Prostate gland (tissue), 2 donors: ENCODE measurements at places on chromosomes 3 and 15.

- peak; percentile 26 for DNase-seq
Observed at GRCh38 chr3:64266065-64266931, 41.0 kb upstream of the PRICKLE2 start.

GRCh38 chr3:112403103-112403502, 70.1 kb downstream of the CD200 start:
- no peak for DNase-seq

GRCh38 chr3:39479701-39480414, 12.4 kb downstream of the MOBP start:
- DNase-seq = no peak

GRCh38 chr3:191296041-191296541, 33.1 kb upstream of the CCDC50 start:
- no peak for DNase-seq

GRCh38 chr3:196774191-196774820, 34.6 kb downstream of the PAK2 start:
- DNase-seq = no peak

DNA sequence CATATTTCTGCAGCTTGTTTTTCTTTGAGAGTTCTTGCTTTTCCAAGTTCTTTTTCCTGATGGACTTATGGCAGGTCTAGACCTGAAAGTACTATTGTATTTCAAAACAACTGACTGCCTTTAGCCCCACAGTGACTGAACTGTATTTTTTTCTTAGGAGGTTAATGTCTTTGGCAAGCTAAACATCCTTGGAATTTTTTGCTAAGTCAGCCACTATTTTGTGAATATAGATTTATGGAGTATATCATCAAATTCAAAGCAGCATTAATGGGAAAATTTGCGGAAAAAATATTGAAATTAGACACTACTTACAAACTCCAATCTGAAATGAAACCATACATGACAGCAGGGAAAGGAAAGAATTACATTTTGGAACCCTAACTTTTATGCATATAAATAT, 8.6 kb downstream of the PIK3CA start:
- DNase-seq = no peak

DNA sequence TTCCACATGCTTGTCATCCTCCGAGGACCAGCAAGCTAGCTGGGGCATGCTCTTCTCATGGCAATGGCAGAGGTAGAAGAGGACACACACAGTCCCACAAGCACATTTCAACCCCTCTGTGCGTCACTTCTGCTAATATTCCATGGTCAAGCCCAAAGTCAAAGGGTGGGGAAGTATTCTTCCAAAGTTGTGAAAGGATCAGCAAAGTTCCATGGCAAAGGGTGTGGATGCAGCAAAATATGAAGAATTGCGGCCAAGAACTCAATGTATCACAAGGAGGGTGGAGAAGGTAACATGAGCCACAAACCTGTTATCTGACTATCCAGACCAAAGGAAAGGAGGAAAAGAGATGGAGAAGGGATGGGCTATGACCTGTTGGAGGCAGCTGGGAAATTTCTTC, 71.2 kb upstream of the SNRK start:
- no peak for DNase-seq

GRCh38 chr15:53395871-53396270, 363.6 kb downstream of the WDR72 start:
- no peak for DNase-seq

DNA sequence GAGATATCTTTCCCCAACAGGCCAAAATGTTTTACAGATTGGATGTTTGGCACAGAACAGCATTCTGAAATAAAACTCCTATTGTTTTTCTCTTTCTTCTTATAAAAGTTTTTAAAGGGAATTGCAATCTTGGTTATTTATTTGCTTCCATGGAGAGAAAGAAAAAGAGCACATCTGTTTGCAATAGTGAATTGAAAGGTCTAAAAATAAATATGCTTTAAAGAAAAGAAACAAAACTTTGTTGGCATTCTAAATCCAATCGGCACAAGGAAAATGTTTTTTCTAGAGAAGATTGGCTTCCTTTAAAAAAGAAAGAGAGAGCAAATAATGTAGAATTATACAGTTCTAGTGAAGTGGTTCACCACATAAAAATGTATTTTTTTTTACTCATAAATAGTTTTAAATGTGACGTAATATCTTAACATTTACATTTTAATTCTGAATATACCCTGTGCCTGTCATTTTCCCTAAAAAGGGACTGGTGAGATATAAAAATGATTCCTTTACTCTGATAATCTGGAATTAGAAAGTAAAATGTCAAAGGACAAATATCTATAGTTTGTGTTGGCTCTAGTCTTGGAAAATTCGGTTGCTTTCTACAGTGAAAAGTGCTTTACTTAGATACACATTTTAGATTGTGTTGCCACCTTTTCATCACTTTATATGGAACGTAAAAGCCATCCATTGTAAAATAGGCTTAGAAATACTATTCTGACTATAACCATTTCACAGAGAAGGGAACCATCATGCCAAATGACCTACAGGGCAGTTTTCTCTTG, 257.4 kb upstream of the CBLB start:
- no peak for DNase-seq

GRCh38 chr15:78241017-78241416, 6.7 kb upstream of the ACSBG1 start:
- peak; percentile 82 for DNase-seq

DNA sequence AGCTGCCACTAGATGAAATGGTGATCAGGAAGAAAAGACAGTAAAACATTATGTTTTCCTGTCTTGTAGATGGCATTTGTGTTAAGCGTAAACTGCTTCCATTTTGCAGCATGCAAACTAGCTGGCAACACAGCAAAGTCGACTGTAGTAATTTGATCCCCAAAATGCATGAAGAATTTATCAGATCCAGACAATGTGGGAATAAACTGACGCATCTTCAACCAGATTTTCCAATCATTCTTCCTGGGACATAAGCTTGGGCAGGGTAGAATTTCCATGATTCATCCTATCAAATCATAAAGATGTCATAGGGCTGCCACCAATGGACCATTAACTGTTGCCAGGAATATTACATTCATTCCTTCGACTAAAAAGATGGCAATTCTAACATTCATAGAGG, 260.3 kb downstream of the ERC2 start:
- no peak for DNase-seq

GRCh38 chr15:43118829-43119228, 13.0 kb upstream of the UBR1 start:
- DNase-seq = no peak

- DNase-seq = no peak
Observed at GRCh38 chr15:67762610-67763368, 62.5 kb upstream of the SKOR1 start.

DNA sequence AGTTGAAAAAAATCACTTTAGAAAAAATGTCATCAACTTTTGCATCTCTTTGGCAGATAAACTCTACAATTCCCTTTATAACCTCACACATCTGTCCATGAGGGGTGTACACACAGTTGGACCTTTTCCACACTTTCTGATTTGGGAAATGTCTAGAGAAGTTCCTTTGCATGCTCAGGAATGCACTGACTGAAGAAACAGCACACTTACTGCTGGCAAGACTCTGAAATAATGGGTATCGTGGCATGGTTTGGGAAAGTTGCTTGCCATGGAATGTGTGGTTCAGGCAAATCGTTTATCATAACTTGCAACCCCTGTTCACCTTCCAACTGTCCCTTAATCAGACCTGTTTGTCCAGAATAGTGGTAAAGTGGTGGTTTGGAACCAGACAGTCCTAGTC, 135.3 kb upstream of the TGFBR2 start:
- no peak for DNase-seq

DNA sequence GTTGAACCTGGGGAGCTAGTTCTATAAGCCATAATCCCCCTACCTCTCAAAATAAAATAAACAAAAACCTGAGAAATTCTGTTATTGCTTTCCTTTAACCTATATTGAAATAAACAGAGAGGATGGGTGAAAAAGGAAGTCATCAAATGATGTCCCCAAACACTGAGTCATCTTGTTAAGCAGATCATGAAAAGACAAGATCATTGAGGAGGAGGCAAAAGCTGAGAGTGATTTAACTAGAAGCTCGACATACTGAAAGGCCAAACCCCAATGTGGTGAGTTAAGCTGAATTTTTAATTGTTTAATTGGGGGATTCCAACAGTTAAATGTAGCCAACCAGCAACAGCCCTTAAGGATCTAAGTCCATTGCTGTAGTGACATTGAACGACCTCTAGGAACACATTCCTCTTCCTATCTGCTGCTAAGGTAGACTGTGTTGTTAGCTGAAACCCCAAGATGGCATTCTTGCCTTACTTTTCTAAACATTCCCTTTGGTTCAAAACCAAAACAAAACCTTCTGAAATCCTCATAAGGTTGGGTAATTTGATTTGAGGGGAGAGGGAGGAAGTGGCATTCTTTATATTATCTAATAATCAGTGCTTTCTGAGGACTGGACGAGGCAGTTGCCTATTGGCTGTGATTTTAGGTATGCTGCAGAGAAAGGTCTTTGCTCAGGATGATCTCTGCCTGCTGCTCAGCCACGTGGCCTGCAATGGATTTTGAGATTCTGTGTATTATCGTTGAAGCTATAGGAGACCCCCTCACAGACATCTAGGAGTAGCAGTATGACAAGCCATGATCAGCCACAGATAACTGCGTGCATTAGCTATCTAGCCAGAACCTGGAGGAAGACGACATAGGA, 62.7 kb upstream of the BNIP2 start:
- DNase-seq = no peak

DNA sequence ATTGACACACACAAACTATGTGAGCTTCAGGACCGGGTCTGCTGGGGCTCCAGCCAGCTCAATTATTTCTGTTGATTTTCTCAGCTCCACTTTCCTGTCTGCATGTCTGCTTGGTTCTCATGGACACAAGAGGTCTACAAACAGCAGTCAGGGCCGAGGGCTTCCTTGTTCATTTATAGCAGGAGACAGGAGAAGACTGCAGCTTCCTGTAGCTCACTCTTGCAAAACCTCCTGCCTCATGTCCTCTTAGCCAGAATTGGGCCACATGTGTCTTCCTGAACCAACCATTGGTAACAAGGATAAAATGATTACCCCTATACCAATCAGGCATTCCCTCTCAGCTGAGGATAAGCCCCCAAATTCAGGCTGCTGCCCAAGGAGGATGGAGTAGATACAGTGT, 182.8 kb downstream of the TLE3 start:
- DNase-seq = no peak

GRCh38 chr3:112446343-112446742, 52.9 kb downstream of the BTLA start:
- no peak for DNase-seq

- DNase-seq = peak; percentile 17
Observed at GRCh38 chr3:73868688-73869315, 244.1 kb upstream of the PDZRN3 start.

GRCh38 chr15:96336108-96336595, 5.7 kb downstream of the NR2F2 start:
- peak; percentile 54 for DNase-seq

GRCh38 chr3:50364573-50365079, 5.3 kb upstream of the TMEM115 start:
- DNase-seq = no peak

DNA sequence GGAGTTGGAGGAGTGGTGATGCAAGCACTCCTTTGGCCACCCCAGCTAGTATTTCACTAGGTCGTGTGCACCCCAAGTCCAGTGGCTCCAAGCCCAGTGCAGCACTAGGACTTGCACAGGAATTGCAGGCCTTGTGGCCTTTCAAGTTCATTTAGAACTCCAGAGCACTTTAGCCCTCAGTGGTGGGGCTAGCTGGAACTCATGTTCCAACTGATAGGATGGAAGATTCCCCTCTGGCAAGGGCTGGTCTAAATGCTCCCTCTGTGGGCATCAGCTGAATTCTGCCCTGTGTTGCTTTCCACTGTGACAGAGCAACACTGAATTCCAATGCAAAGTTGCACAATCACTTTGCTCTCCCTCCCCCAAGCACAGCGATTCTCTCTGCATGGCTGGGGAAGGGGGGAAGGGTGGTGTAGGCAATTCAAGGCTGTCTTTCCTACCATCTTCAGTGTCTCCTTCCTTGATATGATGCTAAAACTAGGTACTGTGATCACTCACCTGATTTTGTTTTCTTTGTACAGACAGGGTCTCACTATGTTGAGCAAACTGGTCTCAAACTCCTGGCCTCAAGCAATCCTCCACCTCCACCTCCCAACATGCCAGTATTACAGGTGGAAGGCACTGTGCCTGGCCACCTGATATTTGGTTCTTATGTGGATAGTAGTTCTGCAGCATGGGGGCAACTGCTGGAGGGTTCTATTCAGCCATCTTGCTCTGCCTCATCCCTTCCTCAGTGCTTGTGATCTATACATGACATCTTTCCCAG, 10.3 kb downstream of the USF3 start:
- no peak for DNase-seq

GRCh38 chr15:32705446-32705845, 12.4 kb upstream of the GREM1 start:
- DNase-seq = no peak

GRCh38 chr3:117656391-117656790, 946.8 kb downstream of the TUSC7 start:
- no peak for DNase-seq

GRCh38 chr3:155648013-155648591, 96.8 kb downstream of the PLCH1 start:
- no peak for DNase-seq

- DNase-seq = no peak
Observed at GRCh38 chr3:32454731-32455608, 47.7 kb downstream of the CMTM6 start.

DNA sequence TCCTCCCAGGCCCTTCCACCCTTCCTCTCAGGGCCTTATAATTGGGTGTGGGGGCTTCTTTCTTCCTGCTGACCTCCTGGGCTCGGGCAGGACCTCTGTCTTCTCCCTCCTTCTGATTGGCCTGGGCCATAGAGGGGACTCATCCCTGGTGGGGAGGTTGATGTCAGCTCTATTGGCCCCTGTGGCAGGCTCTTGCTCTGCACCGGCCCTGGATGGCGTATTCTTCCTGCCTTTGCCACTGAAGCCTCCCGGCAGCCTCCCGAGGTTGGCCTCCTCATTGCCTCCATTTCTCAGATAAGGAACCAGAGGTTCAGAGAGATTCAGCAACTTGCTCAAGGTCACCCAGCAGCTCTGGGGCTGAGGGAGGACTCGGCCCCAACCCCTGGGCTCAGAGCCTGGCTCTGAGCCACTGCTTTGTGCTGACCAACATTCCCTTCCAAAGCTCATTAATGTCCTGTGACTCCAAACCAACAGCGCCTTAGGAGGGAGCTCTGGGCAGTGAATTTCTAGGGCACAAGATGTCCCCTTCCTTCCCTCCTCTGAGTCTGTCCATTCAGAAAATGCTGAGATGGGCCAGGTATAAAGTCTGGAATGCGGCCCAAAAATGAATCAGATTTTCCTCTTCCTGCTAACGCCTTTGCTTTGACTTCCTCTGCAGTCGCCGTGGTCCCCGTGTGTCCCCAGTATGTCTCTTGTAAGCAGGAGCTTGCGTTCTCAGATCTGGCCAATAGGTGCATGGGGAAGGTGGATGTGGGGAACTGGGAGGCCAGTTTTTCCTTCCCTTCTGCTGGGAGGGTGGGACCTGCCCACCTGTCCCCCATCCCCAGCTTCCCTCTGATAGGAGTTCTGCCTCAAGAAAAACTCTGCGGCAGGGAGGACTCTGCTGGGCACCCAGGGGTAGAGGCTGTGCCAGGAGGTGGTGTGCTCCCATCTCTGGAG, 74.2 kb downstream of the HMCES start:
- no peak for DNase-seq

GRCh38 chr3:150216866-150217600, 191.1 kb upstream of the TSC22D2 start:
- DNase-seq = no peak

GRCh38 chr15:52113708-52114107, 1.1 kb upstream of the BCL2L10 start:
- DNase-seq = no peak

- no peak for DNase-seq
Observed at GRCh38 chr3:66398228-66399025, 102.4 kb downstream of the LRIG1 start.
